ENCODE measurements at places on chromosomes 4 and X.

DNA sequence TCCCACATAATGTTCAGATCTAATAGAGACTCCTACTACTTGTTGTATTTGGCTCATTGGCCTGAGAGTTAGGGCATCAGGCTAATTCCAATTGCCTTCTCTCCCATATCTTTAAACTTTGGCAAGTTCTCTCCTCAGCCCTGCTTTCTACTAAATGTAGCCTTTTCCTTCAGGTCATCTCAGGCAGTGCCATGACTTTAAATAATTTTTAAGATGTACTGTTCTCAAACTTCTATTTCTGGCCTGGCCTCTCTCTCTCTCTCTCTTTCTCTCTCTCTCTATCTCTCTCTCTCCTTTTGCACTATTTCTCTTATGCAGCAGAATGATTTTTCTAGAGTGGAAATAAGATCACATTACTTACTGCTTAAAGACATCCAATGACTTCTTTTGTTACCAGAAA is 114.5 kb upstream of the PAQR3 start:
- H3K4me3 ChIP-seq, result no peak overlapping the region
- no peak for DNase-seq
- no peaks in the 10 kb centered on the region for H3K4me1 ChIP-seq
- H3K27me3 ChIP-seq, result no peaks in the 10 kb centered on the region
- H3K36me3 ChIP-seq, result no peaks in the 10 kb centered on the region
- H3K27ac ChIP-seq, result no peak overlapping the region

DNA sequence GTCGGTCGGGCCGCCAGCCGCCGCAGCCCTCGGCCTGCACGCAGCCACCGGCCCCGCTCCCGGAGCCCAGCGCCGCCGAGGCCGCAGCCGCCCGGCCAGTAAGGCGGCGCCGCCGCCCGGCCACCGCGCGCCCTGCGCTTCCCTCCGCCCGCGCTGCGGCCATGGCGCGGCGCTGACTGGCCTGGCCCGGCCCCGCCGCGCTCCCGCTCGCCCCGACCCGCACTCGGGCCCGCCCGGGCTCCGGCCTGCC is 213 bp downstream of the NFKB1 start:
- H3K27me3 ChIP-seq, result no peaks in the 10 kb centered on the region
- peak overlapping the region; percentile 99 for H3K27ac ChIP-seq
- H3K4me3 ChIP-seq, result peak overlapping the region; percentile 93
- no peaks in the 10 kb centered on the region for H3K36me3 ChIP-seq

- H3K27me3 ChIP-seq, result no peaks in the 10 kb centered on the region
- no peak for DNase-seq
- H3K27ac ChIP-seq, result no peak overlapping the region
- no peak overlapping the region for H3K4me3 ChIP-seq
- H3K36me3 ChIP-seq, result no peaks in the 10 kb centered on the region
- no peaks in the 10 kb centered on the region for H3K4me1 ChIP-seq
These were observed 12.4 kb downstream of the PSAPL1 start for GRCh38 chr4:7422151-7422897.

DNA sequence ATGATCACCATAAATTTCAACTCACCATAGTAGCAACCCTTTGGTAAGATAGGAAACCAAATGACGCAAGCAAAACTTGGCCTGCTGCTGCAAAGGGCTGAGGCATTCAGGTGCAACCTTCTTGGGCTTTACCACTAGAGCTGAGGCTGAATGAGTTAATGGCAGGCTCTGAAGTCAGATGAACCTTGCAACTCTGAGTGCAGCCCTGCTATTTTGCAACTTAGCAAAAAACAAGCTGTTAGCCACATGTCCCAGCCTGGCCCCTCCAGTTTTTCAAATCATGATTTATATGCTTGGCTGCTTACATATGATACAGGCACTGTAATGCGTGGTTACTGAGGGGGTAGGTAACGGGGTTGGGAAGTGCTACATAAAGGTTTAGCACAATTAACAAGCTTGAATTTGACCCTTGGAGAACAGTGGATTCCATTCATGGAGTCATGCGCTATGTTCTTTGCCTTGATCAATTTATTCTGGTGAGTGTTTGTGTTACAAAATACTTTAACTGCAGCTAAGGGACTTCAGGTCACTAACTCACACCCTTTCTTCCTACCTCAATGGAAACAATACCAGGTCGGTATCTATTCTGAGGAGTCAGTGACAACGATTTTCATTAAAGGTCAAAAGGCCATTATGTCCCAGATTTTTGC is 80.5 kb upstream of the PPARGC1A start:
- DNase-seq, result no peak
- H3K36me3 ChIP-seq, result no peaks in the 10 kb centered on the region
- H3K27ac ChIP-seq, result no peak overlapping the region
- no peak overlapping the region for H3K4me3 ChIP-seq
- H3K4me1 ChIP-seq, result no peaks in the 10 kb centered on the region

- DNase-seq, result no peak
- H3K4me3 ChIP-seq, result no peak overlapping the region
- no peak overlapping the region for H3K27ac ChIP-seq
- H3K27me3 ChIP-seq, result no peaks in the 10 kb centered on the region
- H3K4me1 ChIP-seq, result no peaks in the 10 kb centered on the region
These were observed 32.0 kb upstream of the MTMR8 start for GRCh38 chrX:64427281-64427680.

- DNase-seq, result no peak
- H3K27me3 ChIP-seq, result no peaks in the 10 kb centered on the region
- H3K4me3 ChIP-seq, result no peak overlapping the region
- no peaks in the 10 kb centered on the region for H3K4me1 ChIP-seq
- H3K36me3 ChIP-seq, result no peaks in the 10 kb centered on the region
- H3K27ac ChIP-seq, result no peak overlapping the region
These were observed 16.4 kb downstream of the BANK1 start for GRCh38 chr4:101806914-101807313.

- H3K36me3 ChIP-seq, result no peaks in the 10 kb centered on the region
- DNase-seq, result no peak
- peak overlapping the region; percentile 34 for H3K27ac ChIP-seq
- H3K4me3 ChIP-seq, result peak overlapping the region; percentile 12
- no peaks in the 10 kb centered on the region for H3K27me3 ChIP-seq
- H3K4me1 ChIP-seq, result peaks cover 17% of the 10 kb centered on the region
These were observed 62.3 kb upstream of the NAP1L5 start for GRCh38 chr4:88759895-88760290.

GRCh38 chrX:63506320-63506719 is 155.2 kb upstream of the SPIN4 start:
- no peaks in the 10 kb centered on the region for H3K27me3 ChIP-seq
- H3K27ac ChIP-seq, result no peak overlapping the region
- no peaks in the 10 kb centered on the region for H3K4me1 ChIP-seq
- no peak overlapping the region for H3K4me3 ChIP-seq
- no peak for DNase-seq

DNA sequence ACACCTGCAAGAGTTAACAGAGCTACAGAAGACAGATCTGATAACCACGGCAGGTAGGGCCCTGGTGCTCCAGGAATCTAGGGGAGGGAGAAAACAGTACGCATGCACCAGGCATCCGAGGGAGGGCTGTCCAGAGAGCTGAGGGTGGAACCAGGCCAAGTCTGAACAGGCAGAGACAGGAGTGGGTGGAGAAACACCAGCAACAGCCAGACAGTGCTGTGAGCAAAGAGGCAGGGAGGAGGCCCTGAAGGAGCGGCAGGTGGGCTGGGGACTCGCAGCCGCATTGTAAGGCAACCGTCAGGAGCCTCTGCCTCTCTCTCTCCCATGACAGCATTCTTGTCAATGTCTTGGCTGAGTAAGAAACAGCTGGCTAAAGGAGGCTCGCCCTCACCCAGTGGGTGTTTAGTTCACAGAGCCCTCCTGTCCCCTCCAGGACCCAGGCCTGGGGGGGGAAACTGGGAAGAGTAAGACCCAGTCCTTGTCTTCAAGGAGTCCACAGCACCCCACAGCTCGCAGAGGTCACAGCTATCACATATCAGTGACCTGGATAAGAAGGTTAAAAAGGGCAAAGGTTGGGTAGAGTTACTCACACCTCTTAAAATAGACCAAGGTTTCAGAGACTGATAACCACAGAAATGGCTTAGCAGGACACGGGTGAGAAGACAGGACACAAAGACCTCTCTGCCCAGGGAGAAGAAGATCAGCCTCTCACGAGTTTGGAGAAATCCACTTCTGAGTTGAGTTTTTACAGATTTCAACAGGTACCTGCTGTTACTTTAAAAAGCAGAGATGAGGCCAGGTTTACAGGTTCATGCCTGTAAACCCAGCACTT is 10.5 kb downstream of the ACSL1 start:
- DNase-seq, result no peak
- H3K36me3 ChIP-seq, result no peaks in the 10 kb centered on the region
- H3K27ac ChIP-seq, result peak overlapping the region; percentile 53
- H3K27me3 ChIP-seq, result no peaks in the 10 kb centered on the region
- no peak overlapping the region for H3K4me3 ChIP-seq
- H3K4me1 ChIP-seq, result peaks cover 73% of the 10 kb centered on the region

DNA sequence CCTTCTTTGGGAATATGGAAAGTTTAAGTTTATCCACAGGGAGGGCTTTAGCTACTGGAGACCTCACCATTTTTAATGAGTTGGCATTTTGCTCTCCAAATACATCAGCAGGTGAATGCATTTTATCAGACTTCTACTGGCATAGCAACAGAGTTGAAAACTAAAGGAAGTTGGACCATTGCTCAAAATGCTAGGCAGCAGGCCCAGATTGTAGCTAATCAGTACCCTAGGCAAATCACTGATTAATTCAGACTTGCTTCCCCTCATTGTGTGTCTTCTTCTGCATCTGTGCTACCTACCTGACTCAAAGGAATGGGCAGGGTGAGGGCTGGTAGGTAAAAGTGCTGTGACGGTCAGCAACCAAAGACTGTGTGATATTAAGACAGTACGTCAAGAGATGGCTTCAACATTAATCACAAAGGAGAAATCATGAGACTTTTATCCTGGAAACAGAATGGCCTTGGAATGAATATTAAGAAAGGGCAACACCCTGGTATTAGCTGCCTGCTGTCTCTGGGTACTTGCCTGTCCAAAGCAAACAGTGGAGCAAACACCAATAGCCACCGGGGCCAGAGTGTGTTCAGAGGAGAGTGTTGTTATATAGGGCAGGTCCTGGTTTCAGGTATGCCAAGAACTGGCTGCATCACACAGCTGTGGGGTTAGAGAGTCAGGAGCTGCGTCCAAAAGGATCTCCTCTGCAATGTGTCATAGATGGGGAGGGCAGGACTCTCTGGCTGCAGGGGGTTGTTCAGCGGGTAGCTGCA is 17.1 kb upstream of the SMIM20 start:
- no peak overlapping the region for H3K4me3 ChIP-seq
- DNase-seq, result no peak
- H3K4me1 ChIP-seq, result no peaks in the 10 kb centered on the region
